ENCODE measurements at places on chromosomes 7 and 10. TPM values are rescaled to one million over a fixed set of nuclear protein-coding genes. Genes with fewer than 3 reads are reported as not detected.

The AKR1C3 gene
- total RNA-seq: 1.3 TPM

The MYH16 gene
- not detected for total RNA-seq

DNA sequence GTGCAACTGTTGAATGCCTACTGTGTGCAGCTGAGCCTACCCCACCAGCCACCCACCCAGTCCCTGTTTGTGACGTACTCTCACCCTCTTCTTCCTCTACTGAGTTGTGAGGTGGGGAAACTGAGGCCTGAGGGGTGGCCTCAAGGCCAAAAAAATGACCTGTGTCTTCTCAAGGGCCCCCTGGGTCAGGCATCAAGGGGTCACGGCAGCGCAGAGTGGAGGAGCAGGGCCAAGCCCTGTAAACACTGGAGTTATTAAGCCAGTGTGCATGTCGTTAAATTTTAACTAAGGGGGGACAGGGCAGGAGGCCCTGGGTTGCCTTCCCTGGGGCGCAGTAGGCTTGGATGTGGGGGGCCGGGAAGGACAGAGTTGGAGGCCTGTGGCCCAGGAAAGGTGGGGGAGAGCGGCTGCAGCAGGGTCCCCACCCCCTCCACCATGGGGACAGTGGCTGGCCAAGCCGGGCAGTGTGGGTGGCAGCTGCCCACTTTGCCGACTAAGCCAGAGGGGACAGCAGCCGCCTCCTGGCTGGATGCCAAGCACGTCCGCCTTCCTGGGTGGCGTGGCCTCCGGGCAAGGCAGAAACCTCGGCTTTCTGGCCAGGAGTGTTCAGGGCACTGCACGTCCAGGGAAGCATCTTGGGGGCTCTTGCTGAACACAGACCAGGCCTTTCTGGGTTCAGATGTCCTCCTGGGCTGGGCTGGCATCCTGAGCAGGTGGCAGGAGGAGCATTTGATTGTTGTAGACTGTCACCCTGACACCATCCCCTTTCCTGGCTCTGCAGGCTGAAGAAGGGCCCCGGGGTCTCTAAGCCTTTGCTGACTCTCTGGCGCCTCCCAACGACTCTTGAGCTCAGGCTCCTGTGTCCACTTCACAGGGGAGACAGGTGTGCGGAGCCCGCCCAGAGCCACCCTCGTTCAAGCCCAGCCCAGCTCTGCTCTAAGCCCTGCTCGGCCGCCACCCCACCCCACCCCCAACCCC, 1.9 kb downstream of the SLC29A4 start:
- DNase-seq: no peak
- H3K4me1 ChIP-seq: peaks cover 3% of the 10 kb centered on the region
- H3K36me3 ChIP-seq: peaks cover 2% of the 10 kb centered on the region
- H3K4me3 ChIP-seq: peak overlapping the region; percentile 66
- H3K27me3 ChIP-seq: peaks cover 5% of the 10 kb centered on the region

The APBB1IP gene
- total RNA-seq: not detected

The ITPRIP gene
- total RNA-seq: 23.3 TPM

Measured in mesothelial cell of epicardium (in vitro differentiated cells).